ENCODE measurements at places on chromosomes 12 and 14. TPM values are rescaled to one million over a fixed set of nuclear protein-coding genes. Genes with fewer than 3 reads are reported as not detected.

DYRK2 gene
- 14.4 TPM for total RNA-seq

LMNTD1 gene
- total RNA-seq = not detected

FBXO33 gene
- 7.5 TPM for total RNA-seq

PPP2R5C gene
- 72.6 TPM for total RNA-seq

TAS2R9 gene
- not detected for total RNA-seq
